ENCODE measurements at places on chromosomes 13 and 19.

GRCh38 chr19:13343514-13343913, 162.8 kb downstream of the CACNA1A start:
- no peak for DNase-seq

DNA sequence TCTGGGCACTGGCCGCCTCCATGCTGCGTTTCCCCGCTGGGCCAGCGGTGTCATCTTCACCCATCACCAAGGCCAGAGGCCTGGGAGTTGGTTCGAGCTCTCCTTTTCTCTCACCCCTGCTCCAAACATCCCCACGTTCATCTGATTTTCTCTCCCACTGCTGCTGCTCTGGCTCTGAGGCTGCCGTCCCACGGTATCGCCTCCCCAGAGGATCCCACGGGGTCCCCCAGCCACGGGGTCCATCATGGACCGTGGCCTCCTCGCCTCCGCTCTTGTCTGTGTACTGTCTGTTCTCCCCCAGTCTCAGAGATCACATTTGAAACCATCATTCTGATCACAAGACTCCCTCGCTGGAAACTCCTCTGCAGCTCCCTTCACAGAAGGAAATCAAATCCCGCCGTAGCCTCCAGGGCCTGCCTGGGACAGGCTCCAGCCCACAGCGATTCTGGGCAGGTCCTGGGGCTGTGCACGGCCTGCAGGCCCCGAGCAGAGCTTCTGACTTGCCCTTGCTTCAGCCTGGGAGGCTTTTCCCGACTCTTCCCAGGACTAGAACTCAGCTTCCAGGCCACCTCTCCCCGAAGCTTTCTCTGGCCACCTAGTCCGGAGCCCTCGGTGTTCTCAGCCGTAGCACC, 64.2 kb downstream of the SOX1 start:
- no peak for DNase-seq

DNA sequence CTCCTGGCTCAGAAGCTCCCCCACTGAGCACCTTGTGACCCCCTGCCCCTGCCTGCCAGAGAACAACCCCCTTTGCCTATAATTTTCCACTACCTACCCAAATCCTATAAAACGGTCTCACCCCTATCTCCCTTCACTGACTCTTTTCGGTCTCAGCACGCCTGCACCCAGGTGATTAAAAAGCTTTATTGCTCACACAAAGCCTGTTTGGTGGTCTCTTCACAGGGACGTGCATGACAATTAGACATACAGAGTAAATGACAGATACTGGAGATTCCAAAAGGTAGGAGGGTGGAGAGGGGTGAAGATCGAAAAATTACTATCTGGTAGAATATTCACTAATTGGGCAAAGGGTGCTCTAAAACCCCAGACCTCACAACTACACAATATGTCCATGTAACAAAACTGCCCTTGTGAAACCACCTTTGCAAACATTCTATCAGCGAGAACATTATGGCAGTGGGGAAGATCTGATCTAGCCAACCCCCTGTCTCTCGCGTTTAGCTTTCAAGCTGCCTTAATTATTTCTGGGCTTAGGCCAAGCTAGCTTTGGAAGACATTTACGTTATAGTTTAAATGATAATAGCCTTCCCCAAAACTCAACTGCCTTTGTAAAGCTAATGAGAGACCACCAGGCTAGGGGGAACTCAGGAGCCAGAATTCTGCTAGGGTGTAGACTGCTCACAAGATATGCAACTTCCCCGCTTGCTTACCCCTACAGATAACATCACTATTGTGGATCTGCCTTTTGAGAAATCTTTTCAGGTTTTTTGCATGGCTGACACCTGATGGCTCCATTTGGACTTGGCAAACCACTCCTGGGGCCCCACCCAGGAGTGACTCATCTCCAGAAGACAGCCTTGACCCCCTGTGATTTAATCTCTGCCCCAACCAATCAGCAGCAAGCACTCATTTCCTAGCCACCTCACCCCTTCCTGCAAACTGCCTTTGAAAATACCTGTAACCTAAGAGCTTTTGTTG, 1534.0 kb upstream of the SPRY2 start:
- DNase-seq = no peak

GRCh38 chr19:50794876-50795663, 4.9 kb downstream of the ACP4 start:
- peak; percentile 47 for DNase-seq

DNA sequence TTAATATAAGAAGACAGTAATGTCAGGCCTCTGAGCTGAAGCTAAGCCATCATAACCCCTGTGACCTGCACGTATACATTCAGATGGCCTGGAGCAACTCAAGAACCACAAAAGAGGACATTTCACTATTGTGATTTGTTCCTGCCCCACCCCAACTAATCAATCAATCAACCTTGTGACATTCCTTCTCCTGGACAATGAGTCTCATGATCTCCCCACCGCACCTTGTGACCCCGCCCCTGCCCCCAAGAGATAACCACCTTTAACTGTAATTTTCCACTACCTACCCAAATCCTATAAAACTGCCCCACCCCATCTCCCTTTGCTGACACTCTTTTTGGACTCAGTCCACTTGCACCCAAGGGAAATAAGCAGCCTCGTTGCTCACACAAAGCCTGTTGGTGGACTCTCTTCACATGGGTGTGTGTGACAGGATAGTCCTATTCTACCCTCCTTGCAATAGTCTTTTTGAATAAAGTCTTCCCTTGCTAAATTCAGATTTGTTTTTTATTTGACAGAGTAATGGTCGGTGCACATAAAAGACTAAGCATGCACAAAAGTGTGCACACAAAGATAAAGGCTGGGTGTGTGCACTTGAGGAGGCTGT, 14.0 kb downstream of the CD70 start:
- no peak for DNase-seq

DNA sequence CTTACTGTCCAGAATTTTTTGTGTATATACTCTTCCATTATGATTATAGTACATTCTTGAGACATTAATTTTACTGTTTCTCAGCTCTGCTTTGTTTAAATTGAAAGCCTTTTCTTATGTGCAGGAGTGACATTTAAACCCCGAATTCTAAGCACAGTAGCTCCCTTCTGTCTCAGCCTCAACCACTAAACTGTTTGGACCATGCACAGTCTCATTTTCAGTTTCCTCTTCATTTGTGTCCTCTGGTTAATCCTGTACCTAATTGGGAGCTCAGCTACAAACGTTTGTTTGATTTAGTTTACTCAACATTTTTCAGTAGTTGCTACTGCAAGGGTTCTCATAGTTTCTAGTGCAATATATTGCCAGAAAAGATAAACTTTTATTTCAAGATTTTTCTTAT, 206.3 kb downstream of the SLITRK5 start:
- no peak for DNase-seq

DNA sequence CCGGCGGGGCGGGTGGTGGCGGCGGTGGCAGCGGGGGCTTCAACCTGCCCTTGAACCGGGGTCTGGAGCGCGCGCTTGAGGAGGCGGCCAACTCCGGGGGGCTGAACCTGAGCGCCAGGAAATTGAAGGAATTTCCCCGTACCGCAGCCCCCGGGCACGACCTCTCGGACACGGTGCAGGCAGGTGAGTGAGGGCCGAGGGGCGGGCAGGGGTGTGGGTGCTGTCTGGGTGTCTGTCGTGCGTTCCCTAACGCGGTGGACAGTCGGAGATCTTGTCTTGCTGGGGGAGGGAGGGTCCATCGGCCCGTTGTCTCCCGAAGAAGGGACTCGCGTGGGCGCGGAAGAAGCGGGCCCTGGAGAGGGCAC, 533 bp downstream of the LRCH1 start:
- DNase-seq = no peak

- DNase-seq = peak; percentile 70
Measured at GRCh38 chr13:39777527-39778061, 122.1 kb downstream of the COG6 start.

DNA sequence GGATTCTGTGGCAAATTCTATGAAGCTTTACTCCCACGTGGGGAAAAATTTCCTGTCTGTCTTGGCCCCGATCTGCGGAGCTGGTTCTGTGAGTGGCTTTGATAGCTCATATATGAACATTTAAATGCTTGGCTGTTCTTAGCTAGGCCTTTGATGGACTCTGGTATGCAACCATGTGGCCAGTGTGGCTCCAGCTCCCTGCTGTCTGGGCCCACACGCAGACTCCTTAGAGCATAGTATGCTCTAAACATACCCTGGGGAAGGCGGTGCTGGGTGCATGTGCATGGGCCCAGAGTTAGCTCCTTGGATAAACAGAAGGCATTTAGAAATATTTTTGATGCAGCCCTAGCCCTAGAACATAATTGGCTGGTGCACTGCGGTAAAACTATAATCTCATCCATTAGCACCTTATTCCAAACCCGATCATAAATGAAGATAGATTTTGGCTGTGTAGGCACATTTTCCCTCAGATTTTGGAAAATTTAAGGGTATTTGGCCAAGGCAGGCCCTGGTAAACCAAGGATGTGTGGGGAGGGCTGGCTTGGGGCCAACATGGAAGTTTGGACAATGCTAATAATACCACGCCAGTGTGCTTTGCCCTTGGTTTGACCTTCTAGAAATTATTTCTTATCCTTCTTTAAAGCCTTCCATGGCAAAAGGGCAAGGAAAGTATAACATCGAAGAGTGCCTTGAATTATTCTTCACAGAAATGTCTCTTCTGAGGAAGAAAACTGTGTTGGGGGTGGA, 153.5 kb downstream of the LMO7 start:
- DNase-seq = no peak

GRCh38 chr19:32296694-32297093, 48.7 kb upstream of the ZNF507 start:
- DNase-seq = no peak

DNA sequence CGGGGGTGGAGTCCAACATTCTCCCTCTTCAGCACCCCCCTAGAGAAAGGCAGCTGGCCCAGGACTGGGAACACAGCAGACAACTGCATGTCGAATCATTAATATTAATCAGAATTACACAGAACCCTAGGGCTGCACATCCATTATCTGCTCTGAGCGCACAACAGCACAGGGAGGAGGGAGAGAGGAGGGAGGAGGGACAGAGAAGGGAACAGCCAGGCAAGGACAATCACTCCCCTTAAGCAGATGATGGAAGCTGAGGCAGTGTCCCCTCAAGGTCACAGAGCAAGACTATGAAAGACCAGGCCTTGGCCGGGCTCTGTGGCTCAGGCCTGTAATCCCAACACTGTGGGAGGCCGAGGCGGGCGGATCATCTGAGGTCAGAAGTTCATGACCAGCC, 25.7 kb downstream of the TLE6 start:
- no peak for DNase-seq

DNA sequence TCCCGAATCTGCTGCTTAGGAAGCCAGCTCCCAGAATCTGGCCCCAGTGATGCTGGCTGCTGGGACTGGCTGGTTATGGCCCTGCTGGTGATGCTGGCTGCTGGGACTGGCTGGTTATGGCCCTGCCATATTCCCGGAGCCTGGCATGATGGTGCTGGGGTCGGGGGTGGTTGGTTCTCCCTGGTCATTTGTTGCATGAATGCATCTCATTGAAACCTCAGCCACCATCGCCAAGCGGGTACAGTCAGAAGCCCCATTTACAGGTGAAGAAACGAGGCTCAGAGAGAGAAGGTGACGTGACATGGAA, 2.1 kb downstream of the PGLYRP1 start:
- DNase-seq = no peak

- DNase-seq = no peak
Measured at GRCh38 chr13:112852392-112852791, 116.6 kb upstream of the MCF2L start.

DNA sequence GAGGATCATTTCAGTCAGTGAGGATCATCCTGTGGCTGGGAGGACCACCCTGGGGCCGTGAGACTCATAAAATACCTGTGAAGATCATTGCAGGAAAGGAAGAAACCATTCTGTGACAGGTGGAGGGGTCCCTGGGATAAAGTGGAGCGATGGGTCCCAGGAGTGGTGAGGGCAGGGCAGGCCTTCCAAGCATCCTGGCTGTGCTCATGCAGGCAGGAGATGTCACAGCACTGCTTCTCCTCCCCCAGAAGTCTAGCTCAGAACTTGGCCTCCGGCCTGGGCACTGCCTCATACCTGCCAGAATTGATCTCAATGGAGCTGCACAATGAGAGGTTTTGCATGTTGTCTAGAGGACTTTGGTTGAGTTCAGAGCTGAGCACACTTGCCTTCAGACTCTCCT, 11.1 kb downstream of the KLK1 start:
- no peak for DNase-seq

- peak; percentile 44 for DNase-seq
Measured at GRCh38 chr19:18520848-18521691, 800 bp downstream of the ELL start.

DNA sequence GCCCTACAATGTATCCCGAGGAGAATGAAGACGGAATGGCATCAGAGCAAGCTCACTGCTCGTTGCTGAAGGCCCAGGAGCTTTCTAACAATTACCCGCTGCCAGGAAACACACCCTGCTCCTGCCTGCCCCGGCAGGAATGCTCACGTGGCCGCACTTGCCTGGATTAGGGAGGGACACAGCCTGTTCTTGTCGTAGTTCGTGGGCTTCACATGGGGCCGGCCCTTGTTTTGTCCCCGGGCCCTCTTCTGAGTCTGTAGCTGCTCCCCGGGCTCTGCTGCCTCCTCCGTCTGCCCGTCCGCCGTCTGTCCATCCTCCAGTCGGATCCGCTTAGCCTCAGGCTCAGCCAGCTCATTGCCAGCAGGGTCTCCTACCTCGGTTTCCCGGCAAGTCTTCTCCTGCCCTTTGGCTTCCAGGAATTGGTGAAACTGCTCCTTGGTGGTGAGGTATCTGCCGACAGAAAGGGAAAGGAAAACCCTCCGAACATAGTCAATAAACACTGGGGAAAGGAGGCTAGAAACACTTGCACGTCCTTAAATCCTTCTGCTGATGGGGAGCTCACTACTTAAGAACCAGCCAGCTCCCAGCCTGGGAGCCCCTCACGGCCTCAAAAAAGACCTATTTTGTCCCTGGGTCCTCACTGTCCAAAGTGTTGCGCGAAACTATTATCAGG, 941 bp downstream of the DUS3L start:
- DNase-seq = no peak
